Liver (tissue), 10 donors: ENCODE measurements at places on chromosomes 13 and 19. TPM values are rescaled to one million over a fixed set of nuclear protein-coding genes. Genes with fewer than 3 reads are reported as not detected.

FCHO1 gene
- 2.1 TPM for total RNA-seq

SERP2 gene
- total RNA-seq, result 2.0 TPM

IL4I1 gene
- 0.75 TPM for total RNA-seq

UHRF1 gene
- total RNA-seq, result 0.25 TPM

F2RL3 gene
- total RNA-seq, result 1.6 TPM

DNA sequence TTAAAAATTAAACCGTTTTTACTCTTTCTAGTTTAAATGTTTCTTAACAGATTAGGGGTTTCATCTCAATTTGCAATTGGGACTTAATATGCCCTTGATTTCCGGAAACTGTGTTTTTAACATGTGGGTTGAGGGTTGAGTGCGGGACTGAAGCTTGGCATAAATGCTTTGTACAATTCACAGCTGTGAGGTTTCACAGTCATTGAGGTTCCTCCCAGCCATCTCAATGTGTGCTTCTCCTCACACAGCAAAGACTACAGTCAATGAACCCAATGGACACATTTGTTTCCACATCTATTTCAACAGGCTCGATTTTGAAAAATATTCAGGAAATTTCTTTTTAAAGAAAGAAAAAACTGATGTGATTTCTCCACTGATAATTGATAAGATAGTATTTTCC is 328.6 kb downstream of the TBC1D4 start:
- no peak for DNase-seq

- no peak for DNase-seq
These were observed 6.4 kb upstream of the ZNF841 start for GRCh38 chr19:52101866-52102562.

DNA sequence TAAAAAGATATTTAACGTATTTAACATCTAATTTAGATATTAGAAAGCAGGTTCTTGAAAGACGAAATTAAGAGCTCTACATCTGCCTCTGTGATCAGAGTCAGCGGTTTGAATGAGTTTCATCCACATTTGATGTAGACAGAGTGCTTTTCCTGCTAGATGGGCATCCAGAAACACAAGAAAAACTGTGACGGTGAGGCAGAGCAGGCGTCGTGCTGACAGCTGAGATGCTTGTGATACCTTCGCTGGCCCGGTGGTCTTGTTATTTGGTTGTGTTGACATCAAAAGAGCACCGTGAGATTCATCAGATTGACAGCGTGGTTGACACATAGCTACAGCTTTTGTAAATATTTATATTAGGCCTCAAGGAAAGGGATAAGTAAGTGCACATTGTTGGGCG is 399.1 kb downstream of the GPC5 start:
- DNase-seq, result no peak

GRCh38 chr13:100139817-100140216 is 50.9 kb downstream of the PCCA start:
- no peak for DNase-seq

DNA sequence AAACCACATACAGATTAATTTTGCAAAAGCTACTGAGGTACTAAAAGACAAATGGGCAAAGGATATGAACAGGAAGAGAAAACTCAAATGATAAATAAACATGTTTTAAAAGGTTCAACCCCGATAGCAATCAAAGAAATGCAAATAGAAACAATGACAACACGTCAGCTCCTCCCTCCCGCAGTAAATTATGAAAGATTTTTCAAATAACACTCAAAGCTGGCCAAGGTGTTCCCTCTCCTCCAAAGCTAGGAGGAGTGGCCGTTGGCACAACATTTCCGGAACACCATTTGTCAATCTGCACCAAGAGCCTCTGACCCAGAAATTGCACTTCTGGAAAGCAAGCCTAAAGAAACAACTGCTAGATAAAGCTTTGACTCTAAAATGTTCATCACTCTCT is 28.3 kb downstream of the INSR start:
- DNase-seq, result no peak

GRCh38 chr19:43651758-43652545 is 12.3 kb upstream of the CADM4 start:
- DNase-seq, result peak; percentile 58

DNA sequence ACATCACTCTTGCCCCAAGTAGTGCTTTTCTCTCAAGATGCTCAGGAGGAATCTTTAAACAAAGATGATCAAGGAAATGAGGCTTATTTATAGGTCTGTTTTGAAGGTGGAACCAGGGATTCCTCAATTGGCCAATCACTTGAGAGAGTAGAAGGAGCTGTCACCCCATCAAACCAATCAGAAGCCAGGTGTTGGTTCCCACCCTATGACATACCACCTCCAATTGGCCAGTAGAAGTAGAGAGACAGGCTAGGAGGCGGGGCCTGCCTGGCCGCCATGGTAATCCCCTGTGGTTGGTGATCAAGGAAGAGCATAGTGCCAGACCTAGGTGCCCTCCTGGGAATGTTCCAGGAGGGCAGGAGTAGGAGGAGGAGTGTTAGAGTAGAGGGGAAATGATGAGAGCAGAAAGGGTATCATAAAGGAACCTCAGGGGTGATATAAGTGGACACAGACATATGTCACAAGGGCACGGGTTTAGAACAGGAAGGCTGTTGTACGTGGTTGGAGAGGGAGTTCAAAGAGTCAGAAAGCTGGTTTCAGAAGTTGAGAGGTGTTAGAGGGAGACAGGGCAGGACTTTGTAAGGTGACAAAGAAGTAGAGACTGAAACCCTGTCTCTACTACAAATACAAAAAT is 10.5 kb downstream of the PMIS2 start:
- DNase-seq, result no peak

GRCh38 chr19:18090545-18091216 is 3.9 kb upstream of the IL12RB1 start:
- DNase-seq, result peak; percentile 56
